EL (cell line): ENCODE measurements at places on chromosomes 11 and 22.

DNA sequence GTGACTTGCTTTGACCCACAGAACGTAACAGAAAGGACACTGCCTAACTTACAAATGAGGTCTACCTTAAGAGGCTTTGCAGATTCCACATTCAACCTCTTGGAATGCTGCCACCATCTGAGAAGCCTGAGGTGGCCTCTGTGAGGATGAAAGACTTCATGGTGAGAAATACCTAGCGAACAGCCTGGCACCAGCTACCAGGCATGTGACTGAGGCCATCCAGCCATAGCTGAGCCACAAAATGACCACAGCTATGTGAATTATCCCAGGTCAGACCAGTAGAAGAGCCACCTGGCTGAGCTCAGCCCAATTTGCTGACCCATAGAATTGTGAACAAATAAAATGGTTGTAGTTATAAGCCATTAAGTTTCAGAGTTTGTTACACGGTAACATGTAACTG lies 37.5 kb downstream of the PPARA start:
- DNase-seq, result no peak

- DNase-seq, result no peak
Measured at GRCh38 chr11:1360181-1360834, 29.4 kb upstream of the BRSK2 start.

DNA sequence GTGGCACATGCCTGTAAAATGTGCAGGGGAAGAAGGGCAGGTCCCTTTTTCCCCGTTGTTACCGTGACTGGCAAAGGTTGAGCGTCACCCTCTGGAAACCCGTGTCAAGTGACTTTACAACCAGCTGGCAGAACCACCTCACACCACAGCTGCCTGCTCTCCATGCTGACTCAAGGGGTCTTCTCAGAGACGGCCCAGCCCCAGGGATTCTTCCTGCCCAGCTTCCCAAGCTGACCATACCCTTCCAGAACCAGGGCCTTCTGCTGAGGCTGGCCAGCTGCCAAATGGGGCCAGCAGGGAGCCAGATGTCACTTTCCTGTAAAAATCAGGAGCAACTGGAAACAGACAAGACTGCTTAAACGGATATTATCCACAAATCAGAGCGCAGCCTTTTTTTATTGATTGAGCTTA lies 6.3 kb downstream of the PC start:
- peak; percentile 40 for DNase-seq

- no peak for DNase-seq
Measured at GRCh38 chr11:44557464-44557863, 8.0 kb upstream of the CD82 start.

GRCh38 chr11:76253416-76253815 lies 47.1 kb upstream of the WNT11 start:
- no peak for DNase-seq

GRCh38 chr22:44582016-44582415 lies 84.0 kb upstream of the RTL6 start:
- no peak for DNase-seq

DNA sequence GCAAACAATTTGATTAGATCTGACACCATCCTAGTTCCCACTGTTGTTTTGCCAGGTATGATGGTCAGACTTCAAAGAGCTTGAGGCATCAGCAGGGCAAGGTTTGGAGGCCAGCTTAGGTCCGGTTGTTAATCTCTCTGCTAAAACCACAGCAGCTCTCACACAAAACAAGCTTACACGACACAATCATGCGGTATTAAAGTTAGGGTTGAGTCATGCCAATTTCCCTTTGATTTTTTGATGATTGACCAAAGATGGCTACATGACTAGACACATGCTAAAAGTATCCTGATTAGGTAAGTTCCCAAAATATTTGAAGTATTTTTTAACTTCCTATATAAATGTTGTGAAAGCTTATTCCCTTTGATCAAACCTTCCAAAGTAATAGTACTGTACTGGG lies 145.9 kb downstream of the ELP4 start:
- peak; percentile 88 for DNase-seq

DNA sequence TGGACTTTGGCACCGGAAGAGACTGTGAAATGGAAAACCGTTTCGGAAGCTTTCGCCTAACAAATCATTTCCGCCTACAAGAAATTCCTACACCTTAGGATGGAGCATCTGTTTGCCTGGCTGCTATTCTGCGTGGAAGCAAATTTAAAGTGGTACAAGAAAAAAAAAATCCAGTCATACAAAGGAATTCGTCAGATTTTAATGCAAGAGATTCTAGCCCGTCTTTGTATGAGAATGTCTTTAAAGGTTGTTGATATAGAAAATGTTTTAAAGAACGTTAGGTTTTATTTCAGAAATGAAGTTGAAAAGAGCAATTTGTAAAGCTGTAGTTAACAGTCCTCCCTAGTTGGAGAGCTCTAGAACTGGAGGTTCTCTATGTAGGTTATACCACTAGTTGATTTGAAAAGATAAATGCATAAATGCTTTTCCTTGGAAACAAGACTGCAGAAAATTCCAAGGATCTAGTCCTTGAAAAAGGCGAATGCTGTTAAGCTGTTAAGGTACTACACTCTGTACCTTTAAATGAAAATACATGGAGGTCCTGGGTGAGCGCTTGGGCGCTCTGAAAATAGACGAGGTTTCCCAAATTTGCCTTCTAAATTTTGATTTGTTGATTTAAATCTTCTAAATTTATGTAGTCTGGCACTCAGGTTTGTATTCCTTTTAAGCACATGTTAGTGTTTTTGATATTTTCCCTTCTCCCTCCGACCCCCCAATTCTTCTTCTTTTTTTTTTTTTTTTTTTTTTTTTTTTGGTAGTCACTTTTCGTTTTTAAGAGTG lies 2.4 kb downstream of the NCR3LG1 start:
- peak; percentile 6 for DNase-seq
